ENCODE measurements at places on chromosomes 2 and 18.

DNA sequence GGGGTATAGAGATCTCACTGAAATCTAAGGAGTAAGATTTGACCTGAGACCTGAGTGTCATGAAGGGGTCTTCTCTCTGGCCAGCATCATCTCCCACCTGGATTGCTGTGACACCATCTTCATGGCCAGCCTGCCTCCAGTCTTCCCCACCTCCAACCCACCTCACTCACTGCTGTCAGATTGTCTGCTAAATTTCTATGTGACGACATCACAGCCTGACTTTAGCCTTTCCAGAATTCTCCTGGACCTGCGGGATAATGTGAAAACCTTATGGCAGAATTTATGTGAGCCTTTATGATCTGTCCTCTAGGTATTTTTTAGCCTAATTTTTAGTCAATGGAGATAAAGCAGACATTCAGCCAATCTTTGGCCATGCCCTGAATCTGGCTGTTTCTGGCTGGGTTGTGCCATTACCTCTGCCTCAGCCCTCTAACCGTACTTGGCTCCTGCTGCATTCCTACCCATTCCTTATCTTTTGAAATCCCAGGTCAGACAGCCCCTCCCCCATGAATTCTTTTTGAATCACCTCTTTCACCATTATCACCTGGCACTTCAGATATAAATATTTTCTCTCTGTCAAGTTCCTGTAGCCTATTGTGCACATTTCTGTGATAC lies 66.4 kb upstream of the MMADHC start:
- DNase-seq, result no peak

DNA sequence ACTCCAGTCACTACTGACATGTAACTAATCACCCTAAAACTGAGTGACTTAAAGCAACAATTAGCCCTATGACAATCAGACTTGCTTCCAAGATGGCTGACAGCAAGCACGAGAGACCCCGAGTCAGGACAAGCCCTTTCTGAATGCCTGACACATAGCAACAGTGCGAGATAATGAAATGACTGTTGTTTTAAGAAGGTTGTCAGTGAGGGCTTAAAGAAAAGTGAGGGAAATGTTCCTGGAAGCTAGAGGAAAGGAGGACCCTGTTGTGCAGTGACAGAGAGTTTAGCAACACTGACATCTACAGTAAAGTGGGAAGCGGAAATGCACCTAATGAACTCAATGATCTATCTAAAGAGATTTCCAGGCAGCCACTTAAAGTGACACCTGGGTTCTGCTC lies 163.1 kb downstream of the STK39 start:
- no peak for DNase-seq

- no peak for DNase-seq
Measured at GRCh38 chr2:129884221-129884786, 95.2 kb upstream of the RAB6C start.

DNA sequence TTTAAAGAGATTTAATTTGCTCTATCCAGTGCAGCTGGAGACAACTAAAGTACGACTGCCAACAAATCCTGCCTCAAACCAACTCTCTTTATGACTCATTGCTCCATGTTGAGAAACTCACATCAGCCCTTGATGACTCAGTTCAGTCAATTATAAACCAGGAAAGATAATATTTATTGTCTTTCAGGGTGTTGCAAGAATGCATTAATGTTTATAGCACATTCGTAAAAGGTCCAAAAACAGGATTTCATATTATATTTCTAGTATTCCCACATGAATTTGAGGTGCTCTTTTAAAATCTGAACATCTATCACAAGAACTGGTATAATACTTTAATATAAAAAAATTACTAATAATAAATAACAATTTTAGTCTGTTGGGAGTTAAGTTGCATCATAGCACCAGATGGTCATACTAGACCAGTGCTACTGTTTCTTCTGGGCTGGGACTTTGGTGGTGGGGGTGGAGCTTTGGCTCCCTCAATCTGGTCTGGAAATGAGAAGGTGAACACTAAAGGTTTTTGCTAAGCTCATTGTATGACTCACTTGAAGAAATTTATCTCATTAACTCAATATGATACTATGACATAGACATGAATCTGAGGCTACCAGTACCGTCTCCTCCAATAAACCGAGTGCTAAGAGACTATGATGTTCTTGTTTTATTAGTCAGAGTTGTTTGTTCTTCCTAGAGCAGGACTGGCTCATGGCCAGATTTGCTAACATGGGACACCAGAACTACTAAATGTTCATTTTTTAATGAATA lies 26.6 kb upstream of the MAP3K20 start:
- no peak for DNase-seq

GRCh38 chr2:79640001-79640400 lies 127.2 kb downstream of the CTNNA2 start:
- no peak for DNase-seq

- no peak for DNase-seq
Measured at GRCh38 chr2:143426296-143426695, 297.1 kb downstream of the ARHGAP15 start.

- no peak for DNase-seq
Measured at GRCh38 chr2:10071595-10071994, 8.6 kb downstream of the CYS1 start.

GRCh38 chr2:47457268-47457667 lies 54.3 kb downstream of the MSH2 start:
- no peak for DNase-seq

DNA sequence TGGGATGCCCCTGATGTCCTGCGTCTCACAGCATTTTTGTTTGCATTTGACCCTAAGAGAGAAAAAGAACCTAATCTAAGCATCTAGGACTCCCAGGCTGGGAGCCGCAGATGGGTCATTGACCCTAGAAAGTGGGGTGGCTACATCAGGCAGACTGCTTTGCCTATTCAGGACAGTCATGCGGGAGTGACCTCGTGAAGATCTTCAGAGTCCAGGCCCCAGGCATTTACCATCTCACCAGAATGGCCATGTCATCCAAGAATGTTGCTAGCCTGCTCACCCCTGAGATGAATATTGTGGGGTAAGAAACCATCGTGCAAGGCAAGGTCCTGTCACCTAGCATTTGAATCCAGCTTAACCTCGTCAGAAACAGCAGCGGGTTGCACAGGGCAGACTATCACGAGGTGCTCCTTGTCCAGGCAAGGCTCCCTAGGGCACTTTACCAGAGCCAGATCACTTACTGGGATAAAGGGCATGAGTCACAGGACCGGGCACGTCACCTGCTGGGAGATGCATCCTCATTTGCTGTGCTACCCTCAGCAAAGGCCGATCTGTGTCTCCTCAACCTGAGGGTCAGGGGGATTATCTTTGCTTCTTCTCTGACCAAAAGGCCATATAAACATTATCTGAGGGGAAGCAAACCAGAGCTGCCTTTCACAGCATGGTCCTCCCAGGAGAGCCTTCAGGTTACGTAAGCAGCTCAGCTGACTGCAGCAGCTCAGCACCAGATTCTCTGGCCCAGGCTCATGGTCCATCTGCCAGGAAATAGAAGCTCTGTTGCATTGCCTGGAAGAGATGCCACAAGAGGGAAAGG lies 162.3 kb downstream of the ACKR3 start:
- no peak for DNase-seq

DNA sequence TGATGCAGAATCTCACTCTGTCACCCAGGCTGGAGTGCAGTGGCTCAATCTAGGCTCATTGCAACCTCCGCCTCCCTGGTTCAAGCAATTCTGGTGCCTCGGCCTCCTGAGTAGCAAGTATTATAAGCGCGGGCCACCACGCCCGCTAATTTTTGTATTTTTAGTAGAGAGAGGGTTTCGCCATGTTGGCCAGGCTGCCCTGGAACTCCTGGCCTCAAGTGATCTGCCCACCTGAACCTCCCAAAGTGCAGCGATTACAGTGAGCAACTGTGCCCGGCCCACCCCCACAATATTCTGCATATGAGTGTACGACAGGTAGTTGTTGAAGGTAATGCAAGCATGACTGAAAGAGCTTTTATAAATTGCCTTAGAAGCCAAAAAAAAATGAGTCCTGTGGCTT lies 1.2 kb downstream of the WDR75 start:
- peak; percentile 16 for DNase-seq

DNA sequence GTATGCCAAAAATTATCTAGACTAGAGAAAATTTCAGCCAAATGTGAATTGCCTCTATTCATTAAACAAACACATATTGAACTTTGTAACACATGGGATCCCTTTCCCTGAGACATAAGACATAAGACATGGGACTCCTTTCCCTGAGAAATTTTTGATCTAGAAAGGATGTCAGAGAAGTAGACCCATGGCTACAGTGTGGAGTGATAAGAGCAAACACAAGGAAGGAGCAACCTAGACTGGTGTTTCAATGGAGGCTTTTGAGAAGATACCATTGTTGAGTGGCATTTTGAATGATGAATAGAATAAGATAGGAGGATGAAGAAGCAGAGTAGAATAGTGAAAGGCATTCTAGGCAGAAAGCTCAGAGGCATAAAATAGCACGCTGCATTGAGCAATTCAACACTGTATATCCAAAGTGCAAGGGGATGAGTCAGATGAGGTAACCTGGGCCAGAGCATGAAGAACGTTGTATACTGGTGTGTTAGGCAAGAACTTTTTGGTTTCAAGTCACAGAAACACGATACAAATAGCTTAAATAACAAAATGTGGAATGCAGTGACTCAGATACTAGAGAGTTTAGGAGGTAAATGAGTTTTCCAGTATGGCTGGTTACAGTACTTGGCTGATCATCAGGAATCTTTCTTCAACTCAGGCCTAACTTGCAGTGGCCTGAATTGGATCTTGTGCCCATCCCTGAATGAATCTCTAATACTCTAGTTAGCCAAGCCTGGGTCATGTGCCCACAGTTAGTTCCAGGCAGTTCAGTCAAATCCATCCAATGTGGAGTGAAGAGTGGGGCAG lies 129.8 kb upstream of the TANK start:
- DNase-seq, result no peak

- DNase-seq, result no peak
Measured at GRCh38 chr2:217222309-217222910, 362.5 kb upstream of the TNP1 start.

- DNase-seq, result no peak
Measured at GRCh38 chr18:66587430-66587829, 16.5 kb downstream of the CDH19 start.

- DNase-seq, result no peak
Measured at GRCh38 chr2:161067846-161068350, 92.3 kb upstream of the TANK start.

- no peak for DNase-seq
Measured at GRCh38 chr2:10073706-10074105, 6.5 kb downstream of the CYS1 start.

- no peak for DNase-seq
Measured at GRCh38 chr18:55473058-55473457, 114.9 kb downstream of the TCF4 start.

- DNase-seq, result no peak
Measured at GRCh38 chr2:171514908-171515582, 7.2 kb upstream of the CYBRD1 start.

DNA sequence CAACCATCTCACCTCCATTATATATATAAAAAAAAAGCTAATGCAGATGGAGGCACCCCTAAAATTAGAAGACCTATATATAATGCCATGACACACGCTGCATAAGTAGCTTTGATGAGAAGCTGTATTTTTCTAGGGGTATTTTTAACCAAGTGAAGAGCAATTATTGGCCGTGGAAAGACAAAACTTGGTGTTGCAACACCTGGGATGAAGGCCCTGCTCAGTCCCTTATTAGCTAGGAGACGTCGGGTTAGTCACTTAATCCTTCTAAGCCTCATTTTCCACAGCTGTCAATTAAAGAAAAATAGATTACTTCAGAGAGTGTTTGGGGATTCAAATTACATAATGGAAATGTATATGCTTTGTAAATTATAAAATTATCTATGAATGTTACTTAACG lies 63.0 kb downstream of the WDR75 start:
- DNase-seq, result no peak

Data from T-helper 2 cell (primary cell).